CD4-positive, alpha-beta T cell treated with Interleukin-17A for 4 hours (primary cell): ENCODE measurements at places on chromosomes 3 and 15.

- no peak for DNase-seq
Measured at GRCh38 chr3:65603631-65604030, 435.1 kb downstream of the MAGI1 start.

GRCh38 chr15:73926219-73927002 lies at the start of gene LOXL1:
Gene LOXL1 (plus strand): TSS chr15:73926462. CDS start chr15:73926784, 322 bp downstream.
- no peak for DNase-seq

- no peak for DNase-seq
Measured at GRCh38 chr3:131699001-131699400, 196.2 kb upstream of the MRPL3 start.

DNA sequence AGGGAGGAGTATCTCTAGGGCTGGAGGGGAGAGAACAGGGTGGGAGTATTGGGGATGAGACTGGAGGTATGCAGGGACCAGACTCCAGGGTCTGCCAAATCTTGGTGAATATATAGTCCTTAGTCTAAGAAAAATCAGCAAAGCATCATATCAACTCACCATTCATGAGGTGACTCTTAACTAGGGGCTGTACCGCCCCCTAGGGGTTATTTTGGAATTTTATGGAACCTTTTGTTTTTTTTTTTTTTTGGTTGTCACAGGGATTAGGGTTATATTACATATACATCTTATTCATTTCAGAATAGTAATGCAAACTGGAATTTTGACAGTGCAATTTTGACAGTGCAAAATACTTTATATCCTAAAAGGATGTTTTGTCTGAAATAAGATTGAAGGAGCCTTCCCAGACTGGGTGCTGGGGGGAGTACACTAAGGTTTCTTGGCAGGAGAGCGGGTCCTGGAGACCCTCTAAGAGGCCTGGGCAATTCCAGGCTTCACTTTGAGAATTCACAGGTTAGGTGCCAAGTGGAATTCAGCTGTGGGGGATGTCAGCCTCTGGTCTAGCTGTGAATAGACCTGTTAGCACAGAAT lies 7.5 kb downstream of the CMTM7 start:
- peak; percentile 66 for DNase-seq

- DNase-seq = no peak
Measured at GRCh38 chr15:96372554-96372953, 42.1 kb downstream of the NR2F2 start.

DNA sequence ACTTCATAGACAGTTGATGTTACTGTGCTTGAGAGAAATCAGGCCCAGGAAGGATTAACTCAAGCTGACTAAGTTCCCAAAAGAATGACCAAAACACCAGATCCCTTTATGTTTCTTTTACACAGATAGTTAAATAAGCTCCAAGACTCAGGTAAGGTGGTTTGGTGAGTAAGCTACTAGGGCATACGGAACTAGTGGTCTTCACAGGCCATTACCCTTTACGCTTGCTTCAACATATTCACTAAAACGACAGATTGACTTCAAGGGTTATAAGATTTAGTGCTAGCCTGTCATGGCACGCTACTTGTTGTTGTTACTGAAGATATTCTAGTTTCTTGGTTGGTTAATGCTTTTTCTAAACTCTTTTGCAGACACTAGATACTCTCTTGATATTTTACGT lies 369.3 kb downstream of the LPP start:
- no peak for DNase-seq

DNA sequence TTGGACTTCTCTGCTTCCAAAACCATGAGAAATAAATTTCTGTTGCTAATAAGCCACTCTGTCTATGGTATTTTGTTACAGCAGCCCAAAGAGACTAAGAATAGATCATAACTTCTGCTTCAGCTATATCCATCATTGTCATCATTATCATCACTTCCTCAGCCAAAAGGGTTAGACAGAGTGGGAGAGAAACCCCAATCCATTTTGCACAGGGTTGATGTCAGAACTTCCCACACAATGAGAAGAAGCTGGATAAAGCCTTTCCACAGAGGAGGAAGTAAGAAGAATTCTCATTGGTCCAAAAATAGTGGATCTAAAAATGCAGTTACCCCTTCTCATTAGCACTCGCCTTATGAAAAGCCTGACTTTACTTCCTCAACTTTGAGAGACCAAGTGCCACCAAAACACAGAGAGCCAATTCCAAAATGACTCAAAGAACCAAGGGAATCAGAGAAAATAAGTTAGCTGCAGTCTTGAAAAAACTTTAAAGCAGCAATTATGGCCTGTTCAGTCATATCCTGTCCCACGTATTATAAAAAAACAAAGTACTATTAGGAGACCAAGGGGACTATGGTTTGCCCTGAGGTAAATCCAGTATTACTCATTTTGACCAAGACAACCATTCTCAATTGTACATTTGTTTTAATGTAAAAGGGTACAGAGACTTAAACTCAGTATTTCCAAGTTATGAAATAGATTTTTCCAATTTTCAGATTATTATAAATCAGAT lies 80.2 kb downstream of the WNT5A start:
- no peak for DNase-seq

- DNase-seq = no peak
Measured at GRCh38 chr3:69145688-69146087, 23.3 kb upstream of the LMOD3 start.

GRCh38 chr15:59437142-59437816 lies 707 bp upstream of the FAM81A start:
- no peak for DNase-seq

DNA sequence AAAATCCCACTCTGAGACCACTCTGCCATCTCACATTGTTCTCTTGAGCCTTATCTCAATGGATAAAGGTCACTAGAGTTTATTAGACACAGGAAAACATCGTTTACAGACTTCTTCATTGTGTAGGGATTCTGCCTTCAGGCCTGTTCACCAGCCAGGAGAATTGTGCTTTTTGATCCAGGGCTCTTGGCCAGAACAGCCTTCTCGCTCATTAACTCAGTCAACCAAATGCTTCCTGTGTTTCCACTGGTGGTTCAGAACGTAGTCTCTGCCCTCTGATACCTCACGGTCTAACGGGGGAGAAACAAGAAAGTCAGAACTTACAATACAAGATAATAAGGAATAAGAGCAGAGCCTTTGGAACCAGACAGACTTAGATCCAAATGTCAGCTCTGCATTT lies 54.2 kb upstream of the TSEN2 start:
- DNase-seq = no peak

- no peak for DNase-seq
Measured at GRCh38 chr3:88412346-88412745, 262.6 kb downstream of the C3orf38 start.

DNA sequence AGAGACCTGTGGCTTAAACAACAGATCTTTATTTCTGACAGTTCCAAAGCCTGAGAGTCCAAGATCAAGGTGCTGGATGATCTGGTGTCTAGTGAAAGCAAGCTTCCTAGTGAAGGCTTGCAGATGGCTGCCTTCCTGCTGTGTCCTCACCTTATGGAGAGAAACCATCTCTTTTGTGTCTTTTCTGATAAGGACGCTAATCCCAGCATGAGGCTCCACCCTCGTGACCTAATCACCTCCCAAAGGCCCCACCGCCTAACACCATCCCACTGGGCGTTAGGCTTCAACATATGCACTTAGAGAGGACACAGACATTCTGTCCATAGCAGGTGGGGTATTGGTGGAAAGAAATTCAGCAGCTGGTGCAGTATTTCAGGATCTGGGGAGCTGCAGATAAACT lies 19.8 kb upstream of the LYSMD4 start:
- DNase-seq = no peak

GRCh38 chr3:174159604-174160003 lies 699.5 kb upstream of the NAALADL2 start:
- no peak for DNase-seq
